8988T (cell line): ENCODE measurements at places on chromosomes 3 and 15.
A peak's percentile ranks its signal among the peaks of the same experiment; 100 is the strongest.

- DNase-seq: no peak
Observed at GRCh38 chr15:25969886-25970285, 106.8 kb upstream of the ATP10A start.

- DNase-seq: no peak
Observed at GRCh38 chr3:80227216-80227615, 459.4 kb upstream of the ROBO1 start.

GRCh38 chr3:177197041-177197726 is at the start of gene TBL1XR1:
Gene TBL1XR1, minus strand, starts transcription at chr3:177197482. Its CDS starts 132,505 bp downstream, at chr3:177064977.
- peak; percentile 96 for DNase-seq

GRCh38 chr3:197501496-197501878 is 54.3 kb downstream of the BDH1 start:
- no peak for DNase-seq

GRCh38 chr3:55518451-55518850 is 31.3 kb upstream of the WNT5A start:
- no peak for DNase-seq

DNA sequence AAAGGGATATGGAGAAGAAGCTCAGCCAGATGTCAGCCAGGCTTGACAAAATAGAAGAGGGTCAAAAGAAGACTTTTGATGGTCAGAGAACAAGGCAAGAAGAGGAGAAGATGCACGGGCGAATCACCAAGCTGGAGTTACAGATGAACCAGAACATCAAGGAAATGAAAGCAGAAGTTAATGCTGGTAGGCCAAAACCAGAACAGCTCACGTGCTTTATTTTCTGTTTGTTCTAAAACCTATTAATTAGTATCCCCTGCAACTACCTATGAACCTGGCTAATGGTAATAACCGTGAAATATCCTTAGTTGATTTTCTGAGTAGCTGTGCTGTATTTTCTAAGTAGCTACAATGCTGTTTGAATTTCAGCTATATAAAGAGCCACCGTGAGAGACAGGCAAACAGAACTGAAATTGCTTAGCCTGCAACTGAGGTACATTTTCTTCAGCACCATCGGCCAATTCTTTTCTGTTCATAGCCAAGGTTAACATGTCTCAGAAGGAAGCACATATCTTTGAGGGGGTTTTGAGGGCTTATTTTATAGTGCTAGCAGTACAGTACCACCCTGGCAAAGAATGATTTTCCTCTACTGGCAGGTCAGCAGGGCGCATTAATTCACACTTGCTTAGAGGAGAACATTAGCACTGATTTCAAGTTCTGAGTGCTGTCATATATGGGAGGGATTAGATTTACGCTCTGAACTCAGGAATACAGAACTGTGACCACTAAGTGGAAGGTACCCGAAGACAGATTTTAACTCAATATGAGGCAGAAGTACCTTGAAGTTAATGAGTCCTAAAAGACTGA is 78.9 kb downstream of the FAM81A start:
- DNase-seq: no peak

DNA sequence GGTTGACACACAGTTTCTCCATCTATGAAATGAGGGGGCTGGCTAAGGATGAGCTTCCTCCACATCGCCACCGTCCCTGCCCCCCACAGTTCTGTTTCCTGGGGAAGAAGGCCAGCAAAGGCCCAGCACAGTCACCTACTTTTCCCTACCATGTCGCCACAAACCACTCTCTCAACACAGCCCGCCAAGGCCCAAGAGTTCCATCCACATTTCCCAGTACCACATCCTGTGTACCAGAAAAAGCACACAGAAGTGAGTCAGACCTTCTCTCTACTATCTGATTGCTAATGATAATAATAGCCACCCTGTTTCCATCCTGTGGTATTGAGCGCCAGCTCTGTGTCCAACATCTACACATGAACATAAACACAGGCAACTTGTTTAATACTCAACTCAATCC is 30.3 kb upstream of the C15orf39 start:
- no peak for DNase-seq

DNA sequence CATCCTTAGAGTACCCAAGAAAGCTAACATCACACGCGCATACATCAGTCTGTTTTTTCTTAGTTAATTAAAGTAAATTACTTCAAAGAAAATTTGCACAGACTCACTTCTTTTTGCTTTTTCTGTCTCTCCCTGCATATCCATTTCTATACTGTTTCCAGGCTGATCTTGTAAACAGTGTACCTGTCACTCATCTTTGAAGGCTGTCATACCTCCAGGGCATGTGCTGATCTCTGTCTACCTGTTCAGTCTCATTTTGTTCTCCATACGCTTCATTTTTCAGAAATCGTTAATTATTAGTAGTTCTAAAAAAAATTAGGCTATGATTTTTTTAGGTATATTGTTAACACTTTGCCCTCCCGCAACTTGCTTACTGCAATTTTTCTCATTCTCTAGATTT is 313.9 kb upstream of the ROBO2 start:
- no peak for DNase-seq

DNA sequence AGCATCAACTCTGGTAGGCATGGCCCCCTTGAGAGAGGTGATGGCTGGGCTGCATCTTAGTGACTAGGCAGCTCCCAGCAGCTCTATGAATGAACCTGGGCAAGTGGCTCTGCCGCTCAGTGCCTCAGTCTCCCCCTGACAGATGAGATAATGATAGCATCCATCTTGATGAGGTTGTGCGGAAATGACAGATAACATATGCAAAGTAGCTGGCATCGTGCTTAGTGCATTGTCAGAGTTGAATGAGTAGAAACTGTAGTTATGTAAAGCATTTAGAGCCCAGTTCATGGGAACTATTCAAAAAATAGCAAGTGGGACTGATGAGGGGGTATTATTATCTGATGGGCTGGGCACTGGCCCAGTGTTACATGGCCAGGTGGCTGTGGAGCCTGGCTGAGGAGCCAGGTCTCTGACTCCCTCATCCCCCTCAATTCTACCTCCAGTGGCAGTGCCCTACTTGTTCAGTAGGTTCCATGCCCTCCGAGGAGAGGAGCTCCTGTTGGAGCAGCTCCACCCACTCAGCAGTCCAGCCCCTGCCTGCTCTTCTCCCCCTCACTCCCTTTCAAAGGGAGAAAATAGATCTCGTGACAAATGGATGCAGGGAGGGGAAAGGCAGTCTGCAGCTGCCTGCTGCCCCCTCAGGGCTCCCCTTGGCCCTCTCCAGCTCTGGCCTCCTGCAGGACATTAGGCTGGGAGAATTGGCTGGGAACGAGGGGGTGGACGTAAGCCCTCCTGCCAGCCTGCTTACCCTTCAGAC is 6.6 kb downstream of the PRKCD start:
- DNase-seq: no peak

DNA sequence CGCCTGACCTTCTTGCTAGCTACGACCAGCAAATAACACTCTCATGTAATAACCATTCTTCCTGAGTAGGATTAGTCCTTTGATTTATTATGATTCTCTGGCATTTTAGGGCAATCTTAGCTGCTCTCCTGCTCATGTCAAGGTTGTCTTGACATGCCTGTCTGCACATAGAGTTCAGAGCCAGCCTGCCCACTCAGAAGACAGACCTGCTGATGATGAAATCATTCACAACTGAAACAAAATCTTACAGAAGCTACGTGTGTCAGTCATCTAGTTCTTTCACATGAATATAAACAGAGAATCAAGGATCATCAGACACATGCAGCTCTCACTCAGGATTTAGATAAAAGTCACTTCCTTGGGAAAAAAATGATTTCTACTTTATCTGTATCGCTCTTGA is 173.6 kb upstream of the LYSMD4 start:
- no peak for DNase-seq

GRCh38 chr15:60660290-60661051 is 181.5 kb upstream of the ICE2 start:
- DNase-seq: no peak

GRCh38 chr3:39638301-39638700 is 170.8 kb downstream of the MOBP start:
- no peak for DNase-seq

DNA sequence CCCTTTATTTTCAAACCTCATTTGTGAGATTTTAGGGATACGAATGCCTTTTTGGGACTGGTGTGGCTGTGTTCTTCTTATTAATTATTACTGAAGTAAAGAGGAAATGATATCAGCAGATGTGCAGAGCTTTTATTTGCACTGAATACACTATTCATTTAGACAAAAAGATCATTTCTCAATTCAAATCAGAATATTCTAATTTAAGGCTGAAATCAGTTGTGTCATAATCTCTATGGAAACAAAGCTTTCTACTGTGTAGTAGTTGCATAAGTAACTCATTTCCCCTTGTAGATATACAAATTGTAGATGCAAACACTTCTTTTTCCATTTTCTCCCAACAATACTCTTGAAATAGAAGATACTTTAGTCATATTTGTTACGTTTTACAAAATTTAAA is 56.0 kb downstream of the PDE8A start:
- no peak for DNase-seq

DNA sequence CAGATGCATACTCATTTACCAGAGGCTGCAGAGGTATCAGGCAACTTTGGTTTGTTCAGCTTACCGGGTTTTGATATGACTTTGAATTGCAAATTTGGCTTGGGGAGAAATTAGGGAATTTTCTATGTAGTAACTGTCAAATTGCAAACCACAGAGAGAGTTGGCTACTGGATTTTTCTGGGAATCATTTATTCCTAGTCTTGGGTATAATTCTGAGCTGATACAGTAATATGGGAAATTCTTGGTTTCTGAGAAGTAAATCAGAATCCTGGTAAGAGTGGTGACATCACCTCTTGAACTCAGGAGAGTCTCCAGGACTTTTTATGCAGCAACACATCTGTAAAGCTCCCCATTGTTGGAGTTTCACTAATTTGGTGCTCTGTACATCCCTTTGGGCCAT is 39.0 kb downstream of the GAP43 start:
- DNase-seq: no peak

- DNase-seq: no peak
Observed at GRCh38 chr3:124491875-124492274, 238.4 kb upstream of the UMPS start.

- DNase-seq: no peak
Observed at GRCh38 chr3:33061782-33062181, 35.2 kb downstream of the GLB1 start.

DNA sequence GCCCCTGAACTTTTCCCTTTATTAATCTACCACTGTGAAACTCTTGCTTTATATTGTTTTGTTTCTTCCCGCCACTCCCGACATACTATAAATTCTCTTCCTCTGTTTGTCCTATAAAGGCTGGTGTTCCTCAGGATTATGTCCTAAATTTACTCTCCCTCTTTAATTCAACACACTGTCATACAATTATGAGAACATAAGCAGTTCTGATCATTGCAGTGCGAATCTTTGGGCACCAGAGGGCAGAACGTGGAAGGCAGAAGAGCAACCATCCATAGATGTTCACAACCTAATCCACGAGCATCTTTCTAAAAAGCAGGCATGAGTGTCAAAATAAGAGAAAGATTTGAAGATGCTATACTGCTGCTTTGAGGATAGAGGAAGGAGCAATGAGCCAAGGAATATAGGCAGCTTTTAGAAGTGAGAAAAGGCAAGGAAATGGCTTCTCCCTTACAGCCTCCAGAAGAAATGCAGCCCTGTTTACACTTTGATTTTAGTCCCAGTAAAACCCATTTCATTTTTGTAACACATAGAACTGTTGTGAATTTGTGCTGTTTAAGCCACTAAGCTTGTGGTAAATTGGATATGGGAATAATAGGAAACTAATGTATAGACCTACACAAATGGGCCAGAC is 179.4 kb downstream of the GBE1 start:
- DNase-seq: no peak

DNA sequence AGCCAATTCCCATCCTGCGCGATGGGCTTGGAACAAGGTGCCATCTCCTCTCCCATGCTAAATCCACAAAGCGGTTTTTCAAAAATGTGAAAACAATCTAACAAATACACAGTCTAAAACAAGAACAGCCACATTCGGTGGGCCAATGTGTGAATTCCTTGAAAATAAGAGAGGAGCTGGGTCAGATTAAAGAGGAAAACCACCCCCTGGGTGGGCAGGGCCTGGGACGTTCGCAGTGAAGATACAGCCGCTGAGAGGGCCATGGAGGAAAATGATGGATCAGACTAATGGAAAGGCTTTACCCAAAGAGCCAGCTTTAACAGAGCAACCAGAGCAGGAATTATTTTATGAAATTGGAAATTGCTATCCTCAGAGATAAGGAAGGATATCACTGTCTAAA is 27.4 kb downstream of the PRR20G start:
- no peak for DNase-seq

GRCh38 chr15:72340366-72340765 is 20.4 kb upstream of the CELF6 start:
- no peak for DNase-seq

DNA sequence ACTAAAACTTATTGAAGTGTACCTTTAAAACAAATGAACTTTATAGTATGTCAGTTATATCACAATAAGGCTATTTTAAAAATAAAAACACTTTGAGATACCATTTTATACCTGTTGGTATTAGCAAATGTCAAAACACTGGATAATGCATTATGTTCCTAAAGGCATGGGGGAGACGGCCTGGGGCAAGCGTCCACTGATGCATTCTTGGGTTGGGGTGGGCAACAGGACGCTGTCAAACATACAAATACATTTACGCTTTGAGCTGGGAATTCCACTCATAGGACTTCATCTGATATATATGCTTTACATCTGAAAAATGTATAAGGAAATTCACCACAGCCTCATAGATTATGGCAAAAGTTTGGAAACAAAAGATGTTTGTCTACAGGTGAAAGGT is 7.6 kb upstream of the GATA2 start:
- DNase-seq: no peak
